ENCODE measurements at places on chromosomes 3 and 15.

DNA sequence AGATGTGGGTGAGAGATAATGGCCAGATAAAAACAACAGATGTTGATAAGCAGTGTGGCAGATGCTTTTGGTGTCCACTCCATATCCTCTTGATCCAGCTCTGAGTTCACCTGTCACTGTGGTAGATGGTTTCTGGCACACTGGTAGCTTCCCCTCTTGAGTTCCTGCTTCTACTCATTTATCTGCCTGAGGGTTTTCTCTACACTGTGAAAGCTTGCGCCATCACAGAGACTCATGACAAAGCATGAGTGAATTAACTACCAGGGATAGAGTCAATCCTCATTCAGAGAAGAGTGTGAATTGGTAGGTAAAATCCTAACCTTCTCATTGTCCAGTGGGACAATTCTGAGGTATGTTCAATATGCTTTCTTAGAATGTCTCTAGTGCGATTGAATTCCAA lies 50.0 kb upstream of the ARHGEF26 start:
- H3K27ac ChIP-seq = no peak overlapping the region
- no peaks in the 10 kb centered on the region for H3K4me1 ChIP-seq
- no peaks in the 10 kb centered on the region for H3K27me3 ChIP-seq

GRCh38 chr3:127884041-127884440 lies 31.0 kb upstream of the KBTBD12 start:
- DNase-seq = no peak
- peaks cover 32% of the 10 kb centered on the region for H3K4me1 ChIP-seq
- H3K36me3 ChIP-seq = peaks cover 4% of the 10 kb centered on the region
- no peak overlapping the region for H3K4me3 ChIP-seq

DNA sequence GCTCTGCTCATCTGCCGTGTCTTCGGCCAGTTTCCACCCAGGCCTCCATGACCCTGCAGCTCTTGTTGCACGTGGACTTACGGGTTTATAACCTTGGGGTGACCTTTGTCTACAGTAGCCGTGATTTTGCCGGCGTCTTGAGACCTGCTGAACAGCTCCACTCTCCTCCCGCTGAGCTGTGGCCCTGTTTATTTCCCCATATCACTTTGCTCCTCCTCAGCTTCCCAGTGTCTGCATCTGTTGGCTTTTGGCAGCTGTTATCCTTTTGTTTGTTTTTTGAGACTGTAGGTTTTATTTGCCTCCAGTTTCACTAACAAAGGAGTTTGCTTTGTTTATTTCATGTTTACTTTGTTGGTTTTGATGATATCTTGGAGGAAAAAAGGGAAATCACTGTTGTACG lies 29.3 kb upstream of the SLC28A1 start:
- H3K4me3 ChIP-seq = no peak overlapping the region
- H3K4me1 ChIP-seq = peaks cover 4% of the 10 kb centered on the region
- no peak for DNase-seq
- no peaks in the 10 kb centered on the region for H3K36me3 ChIP-seq
- H3K27ac ChIP-seq = no peak overlapping the region

DNA sequence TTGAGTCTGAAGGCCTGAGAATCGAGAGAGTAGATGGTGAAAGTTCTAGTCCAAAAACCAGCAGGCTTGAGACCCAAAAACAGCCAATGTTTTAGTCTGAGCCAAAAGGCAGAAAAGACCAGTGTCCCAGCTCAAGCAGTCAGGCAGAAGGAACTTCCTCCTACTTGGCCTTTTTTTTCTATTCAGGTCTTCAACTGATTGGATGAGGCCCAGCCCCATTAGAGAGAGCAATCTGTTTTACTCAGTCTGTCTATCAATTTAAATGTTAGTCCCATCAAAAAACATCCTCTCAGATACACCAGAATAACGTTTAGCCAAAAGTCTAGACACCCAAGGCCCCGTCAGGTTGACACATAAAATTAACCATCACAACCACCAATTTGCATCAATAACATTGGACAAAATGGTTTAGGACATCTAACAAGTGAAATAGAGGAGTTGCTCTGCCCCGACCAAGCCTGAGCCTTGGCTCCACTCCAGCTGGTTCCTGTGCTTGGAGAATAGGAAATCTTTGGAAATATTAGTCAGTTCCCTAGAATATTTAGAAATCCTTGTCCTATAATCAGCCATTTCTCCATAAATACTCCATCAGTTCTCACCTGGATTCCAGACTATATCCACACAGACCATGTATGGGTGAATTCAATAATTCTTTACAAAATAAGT lies 51.4 kb upstream of the LIPC start:
- peaks cover 8% of the 10 kb centered on the region for H3K36me3 ChIP-seq
- H3K4me3 ChIP-seq = no peak overlapping the region
- DNase-seq = no peak
- no peaks in the 10 kb centered on the region for H3K4me1 ChIP-seq
- H3K27me3 ChIP-seq = peaks cover 2% of the 10 kb centered on the region

DNA sequence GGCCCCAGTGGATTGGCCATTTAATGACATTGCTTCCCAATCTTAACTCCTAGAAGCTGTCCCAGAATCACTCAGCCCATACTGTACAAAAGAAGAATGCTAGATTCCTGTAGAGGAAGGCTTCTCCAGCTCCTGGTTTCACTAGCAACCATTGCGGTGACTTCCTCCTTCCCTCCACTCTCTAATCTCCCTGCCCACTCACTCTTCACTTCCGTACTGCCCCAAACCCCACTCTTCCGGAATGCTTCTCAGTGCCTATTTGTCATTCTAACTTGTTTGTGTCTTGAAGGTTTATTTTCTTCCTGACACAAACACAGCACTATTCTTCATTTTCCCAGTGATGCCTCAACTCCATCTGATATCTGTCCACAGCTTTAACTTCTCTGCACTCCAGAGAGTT lies 97.1 kb upstream of the SPATA16 start:
- DNase-seq = no peak
- no peak overlapping the region for H3K27ac ChIP-seq
- H3K4me3 ChIP-seq = no peak overlapping the region
- H3K36me3 ChIP-seq = no peaks in the 10 kb centered on the region
- no peaks in the 10 kb centered on the region for H3K27me3 ChIP-seq

- no peak overlapping the region for H3K27ac ChIP-seq
- no peaks in the 10 kb centered on the region for H3K4me1 ChIP-seq
- H3K27me3 ChIP-seq = peaks cover under 1% of the 10 kb centered on the region
- H3K36me3 ChIP-seq = no peaks in the 10 kb centered on the region
These were observed 377.0 kb downstream of the PLCL2 start for GRCh38 chr3:17261627-17262369.

DNA sequence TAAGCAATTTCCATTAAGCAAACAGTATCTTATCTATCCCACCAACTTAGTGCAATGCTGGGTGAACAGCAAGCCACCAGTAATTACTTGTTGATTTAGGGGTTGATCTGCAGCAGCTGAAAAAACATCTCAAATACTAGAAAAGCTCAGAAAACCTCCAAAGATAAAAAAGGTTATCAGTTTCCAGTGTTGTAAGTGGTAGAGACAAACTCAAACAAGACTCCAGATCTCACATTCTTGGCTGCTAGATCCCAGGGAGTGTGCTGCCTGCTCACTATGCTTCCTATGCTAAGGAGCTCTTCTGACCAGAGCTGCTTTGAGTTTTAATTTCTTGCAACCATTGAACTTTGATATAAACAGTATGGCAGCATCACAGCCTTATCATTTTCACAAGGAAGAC lies 11.3 kb downstream of the B3GALNT1 start:
- H3K4me3 ChIP-seq = no peak overlapping the region
- no peak overlapping the region for H3K27ac ChIP-seq
- H3K36me3 ChIP-seq = no peaks in the 10 kb centered on the region
- no peaks in the 10 kb centered on the region for H3K27me3 ChIP-seq
- DNase-seq = no peak
- H3K4me1 ChIP-seq = no peaks in the 10 kb centered on the region

- no peaks in the 10 kb centered on the region for H3K27me3 ChIP-seq
- H3K4me3 ChIP-seq = no peak overlapping the region
- H3K27ac ChIP-seq = no peak overlapping the region
- no peak for DNase-seq
- no peaks in the 10 kb centered on the region for H3K4me1 ChIP-seq
These were observed 87.0 kb upstream of the LRTM1 start for GRCh38 chr3:55014906-55015305.

- H3K36me3 ChIP-seq = no peaks in the 10 kb centered on the region
- H3K27ac ChIP-seq = no peak overlapping the region
- no peak overlapping the region for H3K4me3 ChIP-seq
- peaks cover 1% of the 10 kb centered on the region for H3K27me3 ChIP-seq
- DNase-seq = no peak
These were observed 62.8 kb downstream of the SYNM start for GRCh38 chr15:99167640-99168039.

All from glutamatergic neuron (in vitro differentiated cells).